ENCODE measurements at places on chromosomes 3 and 15. TPM values are rescaled to one million over a fixed set of nuclear protein-coding genes. Genes with fewer than 3 reads are reported as not detected.

- DNase-seq, result no peak
Measured at GRCh38 chr15:52698514-52698913, 19.3 kb upstream of the ATOSA start.

GRCh38 chr3:94115482-94115881 is 52.6 kb downstream of the NSUN3 start:
- peak; percentile 50 for DNase-seq

DNA sequence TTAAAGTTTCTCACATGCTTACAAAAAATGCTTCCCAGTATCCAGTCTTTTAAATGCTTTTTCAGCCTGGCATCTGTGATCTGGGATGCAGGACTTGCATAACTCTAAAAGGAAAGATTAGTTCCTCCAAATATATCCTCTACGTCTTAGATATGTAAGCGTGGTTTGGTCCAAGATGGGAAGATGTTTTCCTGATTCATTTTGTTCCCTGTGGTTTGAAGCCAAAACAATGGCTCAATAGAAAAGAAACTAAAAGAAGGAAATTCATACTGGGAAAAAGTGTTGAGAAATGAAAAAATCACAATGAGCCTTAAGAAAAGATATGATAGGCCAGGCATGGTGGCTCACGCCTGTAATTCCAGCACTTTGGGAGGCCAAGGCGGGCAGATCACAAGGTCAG is 1002.8 kb downstream of the NAALADL2 start:
- DNase-seq, result no peak

GRCh38 chr15:42955518-42955917 is 34.9 kb upstream of the TTBK2 start:
- DNase-seq, result no peak

DNA sequence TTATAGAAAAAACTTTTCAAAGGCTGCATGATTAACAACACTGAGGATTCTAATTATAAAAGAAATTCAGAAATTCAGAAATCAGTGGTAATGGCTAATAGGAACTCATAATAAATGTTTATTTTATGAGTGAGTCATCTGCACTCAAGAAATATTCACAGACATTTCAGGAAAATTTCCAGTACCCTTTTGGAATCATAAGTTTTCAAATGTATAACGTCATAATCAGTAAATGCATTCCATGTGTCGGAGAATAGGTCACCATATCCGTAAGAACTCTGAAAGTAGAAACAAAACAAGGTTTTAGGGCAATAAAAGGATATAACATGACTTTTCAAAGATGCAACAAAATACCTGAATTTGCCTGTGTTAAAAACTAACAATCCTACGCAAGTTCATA is 24.7 kb downstream of the EOGT start:
- DNase-seq, result no peak

- DNase-seq, result no peak
Measured at GRCh38 chr3:50572801-50573371, 3.6 kb downstream of the HEMK1 start.

DNA sequence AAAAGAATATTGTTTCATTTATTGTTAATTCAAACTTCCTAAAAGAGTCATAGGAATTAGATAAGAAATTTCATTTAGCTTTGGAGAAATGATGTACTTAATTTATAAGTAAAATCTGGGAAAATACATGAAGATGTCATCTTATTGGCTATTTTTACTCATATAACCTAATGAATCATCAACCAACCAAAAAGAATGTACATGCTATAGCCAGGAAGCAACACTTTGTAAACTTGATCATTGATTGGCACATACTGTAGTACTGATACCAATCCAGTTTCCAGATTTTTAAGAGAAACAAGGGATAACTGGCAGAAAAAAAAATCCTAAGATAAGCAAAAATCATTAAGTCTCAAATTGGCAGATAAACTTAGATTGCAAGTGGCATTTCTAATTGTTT is 207.9 kb upstream of the CDIN1 start:
- DNase-seq, result no peak

DNA sequence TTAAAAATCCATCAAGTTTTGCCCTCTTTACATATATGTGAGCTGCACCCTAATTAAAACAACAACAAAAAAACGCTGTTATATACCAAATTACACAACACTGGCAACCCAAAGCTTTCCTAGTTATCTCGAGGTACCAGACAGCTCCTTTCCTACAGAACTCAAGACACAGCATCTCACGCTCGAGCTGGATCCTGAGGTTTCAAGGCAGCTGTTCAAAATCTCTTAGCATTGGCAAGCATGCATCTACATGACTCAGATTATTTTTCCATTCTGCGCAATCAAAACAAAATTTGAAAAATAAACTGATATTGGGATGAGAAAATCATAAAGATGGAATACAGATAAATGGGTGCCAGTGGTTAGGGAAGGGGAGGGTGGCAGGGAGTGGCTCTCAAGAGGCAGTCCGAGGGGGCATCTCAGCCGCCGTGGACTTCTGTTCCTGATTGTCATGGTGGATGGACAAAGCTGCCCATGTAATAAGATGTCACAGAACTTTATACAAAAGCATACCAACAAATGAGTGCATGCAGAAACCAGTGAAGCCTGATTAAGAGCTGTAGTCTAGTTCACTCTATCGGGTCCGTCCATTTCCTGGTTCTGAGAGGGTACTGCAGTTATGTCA is 91.5 kb downstream of the ADAMTS17 start:
- no peak for DNase-seq

DNA sequence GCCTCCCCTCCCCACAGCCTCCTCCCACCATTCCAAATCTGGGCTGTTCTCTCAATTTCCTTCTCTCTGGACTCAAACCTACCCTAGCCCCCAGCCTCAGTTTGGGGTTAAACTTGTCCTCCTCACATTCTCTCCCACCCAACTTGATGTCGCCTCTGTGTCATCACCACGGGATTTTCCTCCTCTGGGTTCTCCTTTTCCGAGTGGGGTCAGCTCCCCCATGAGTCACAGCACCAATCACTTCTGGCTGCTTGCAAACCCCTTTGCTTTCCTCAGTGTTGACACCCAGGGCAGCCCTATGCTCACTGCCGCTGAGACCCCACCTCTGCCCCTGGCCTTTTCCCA is 451 bp downstream of the CCR5AS start:
- DNase-seq, result no peak

GRCh38 chr3:38267662-38268061 is 2.0 kb downstream of the SLC22A13 start:
- DNase-seq, result peak; percentile 37

DNA sequence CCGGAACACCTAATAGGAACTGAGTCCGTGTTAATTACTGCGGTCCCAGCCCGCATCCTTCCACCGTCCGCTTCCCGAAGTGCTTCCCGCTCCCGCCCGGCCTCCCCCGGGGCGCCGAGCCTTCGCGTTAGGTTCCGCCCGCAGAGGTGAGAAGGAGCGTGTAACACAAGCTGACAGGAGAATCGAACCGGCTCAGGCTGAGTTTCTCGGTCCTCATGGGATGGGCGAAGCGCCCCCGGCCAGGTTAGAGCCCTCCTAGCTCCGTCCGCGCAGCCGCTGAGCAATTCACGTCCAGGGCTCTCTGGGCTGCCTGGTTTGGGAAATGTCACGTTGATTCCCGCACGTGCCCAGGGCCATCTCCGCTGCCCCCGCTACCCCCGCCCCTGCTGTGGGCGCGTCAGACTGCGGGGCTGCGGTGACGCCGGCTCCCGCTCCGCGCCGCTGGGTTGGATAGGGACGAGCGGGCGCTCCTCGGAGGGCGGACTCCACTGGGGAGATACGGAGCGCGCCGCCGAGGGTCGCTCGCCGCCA is 954 bp downstream of the CLDN11 start:
- peak; percentile 74 for DNase-seq

- peak; percentile 28 for DNase-seq
Measured at GRCh38 chr15:58258501-58259292, 120.5 kb downstream of the AQP9 start.

DNA sequence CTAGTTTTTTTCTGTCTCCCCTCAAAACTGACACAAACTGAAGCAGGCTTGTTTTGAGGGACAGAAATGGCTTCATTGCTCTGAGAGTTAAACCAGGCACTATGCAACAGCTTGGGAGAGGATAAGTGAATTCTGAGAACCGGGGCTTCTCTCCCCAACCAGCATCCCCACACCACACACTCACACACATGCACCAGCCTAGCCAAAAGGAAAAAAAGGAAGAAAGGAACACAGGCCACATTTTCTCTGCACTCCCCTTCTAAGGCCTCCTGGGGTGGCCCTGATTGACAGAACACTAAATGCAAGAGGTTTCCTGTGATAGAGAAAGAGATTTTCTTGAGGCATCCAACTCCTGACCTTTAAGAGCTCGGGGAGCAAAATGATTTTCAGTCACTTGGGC is 177.5 kb downstream of the TLE3 start:
- no peak for DNase-seq

- DNase-seq, result peak; percentile 2
Measured at GRCh38 chr3:127254730-127255129, 33.1 kb downstream of the PRR20G start.

GRCh38 chr3:89867286-89867685 is 759.9 kb downstream of the EPHA3 start:
- DNase-seq, result no peak

DNA sequence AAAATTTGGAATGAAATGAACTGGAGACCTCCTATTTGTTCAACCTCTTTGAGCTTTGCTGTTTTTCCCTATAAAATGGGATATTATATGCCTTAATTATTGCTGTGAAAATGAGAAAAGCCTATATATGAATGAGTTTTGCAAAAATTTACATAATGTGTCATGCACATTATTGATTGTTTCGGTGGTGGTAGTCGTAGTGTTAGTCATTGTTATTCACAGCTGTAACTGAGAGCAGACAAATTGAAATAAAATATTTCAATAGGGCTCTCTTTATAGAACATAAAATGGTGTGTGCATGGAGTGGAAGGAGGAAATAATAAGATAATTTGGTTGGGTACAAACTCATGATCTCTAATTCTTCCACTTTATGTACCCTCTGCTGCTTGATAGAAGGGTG is 153.7 kb upstream of the GADL1 start:
- DNase-seq, result no peak

GRCh38 chr3:15556512-15556911 is 35.0 kb upstream of the COLQ start:
- no peak for DNase-seq

DNA sequence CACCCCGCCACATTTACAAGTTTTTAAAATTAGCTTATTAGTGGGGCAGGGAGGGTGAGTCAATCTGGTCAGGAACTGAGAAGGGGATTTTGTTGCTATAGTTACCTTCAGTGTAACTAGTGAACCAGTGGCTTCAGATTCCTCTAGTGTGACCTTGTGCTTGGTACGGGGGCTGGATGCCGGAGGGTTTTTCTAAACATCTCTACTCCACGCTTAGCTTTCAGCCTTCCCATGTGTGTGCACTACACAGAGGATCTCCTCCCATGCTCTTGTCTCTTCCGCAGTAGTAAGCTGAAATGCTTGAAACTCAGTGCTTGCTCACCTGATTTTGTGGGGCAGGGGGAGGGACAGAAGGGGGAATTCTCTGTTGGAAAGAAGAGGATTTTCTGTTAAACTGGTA is 67.9 kb upstream of the AKAP13 start:
- DNase-seq, result peak; percentile 14

DNA sequence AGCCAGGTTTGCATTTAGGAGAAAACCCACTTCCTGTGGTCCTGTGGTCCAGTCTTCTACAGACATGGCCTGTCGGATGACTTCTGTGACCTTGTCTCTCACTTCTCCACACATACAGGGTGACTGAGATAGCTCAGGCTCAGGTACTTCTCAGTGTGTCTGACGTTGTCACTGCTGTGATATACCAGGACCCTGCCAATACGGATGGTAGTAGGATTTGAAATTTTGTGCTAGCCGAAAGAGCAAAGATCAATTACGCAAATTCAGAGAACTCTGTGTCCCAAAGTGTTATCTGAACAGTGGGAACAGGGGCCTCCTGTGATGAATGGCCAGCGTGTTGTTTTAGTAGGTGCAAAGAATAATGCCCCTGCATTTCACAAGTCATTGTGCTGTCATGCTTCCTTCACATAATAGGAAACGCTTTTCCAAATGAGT is 128.9 kb downstream of the MCTP2 start:
- no peak for DNase-seq

GRCh38 chr3:162938083-162938482 is 1441.5 kb downstream of the OTOL1 start:
- no peak for DNase-seq

DNA sequence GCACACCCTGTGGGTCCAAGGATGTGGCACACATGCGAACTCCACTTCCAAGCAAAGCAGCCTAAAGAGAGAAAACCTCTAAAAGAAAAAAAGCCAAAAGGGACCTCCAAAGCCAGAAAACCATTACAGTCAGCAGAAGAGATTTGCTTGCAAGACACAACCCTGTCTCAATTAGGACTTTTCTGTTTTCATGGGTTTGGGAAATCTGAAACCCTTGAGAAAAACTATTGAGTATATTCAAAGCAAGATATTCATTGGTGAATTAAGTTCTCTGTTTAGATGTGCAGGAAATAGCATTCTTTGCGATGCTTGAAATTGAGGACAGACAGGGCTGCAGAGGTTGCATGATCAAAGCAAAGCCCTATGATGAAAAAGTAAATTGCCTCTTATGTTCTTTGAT is 10.2 kb upstream of the LDHAL6B start:
- DNase-seq, result no peak

GRCh38 chr3:37770336-37770735 is 91.3 kb upstream of the CTDSPL start:
- no peak for DNase-seq

DNA sequence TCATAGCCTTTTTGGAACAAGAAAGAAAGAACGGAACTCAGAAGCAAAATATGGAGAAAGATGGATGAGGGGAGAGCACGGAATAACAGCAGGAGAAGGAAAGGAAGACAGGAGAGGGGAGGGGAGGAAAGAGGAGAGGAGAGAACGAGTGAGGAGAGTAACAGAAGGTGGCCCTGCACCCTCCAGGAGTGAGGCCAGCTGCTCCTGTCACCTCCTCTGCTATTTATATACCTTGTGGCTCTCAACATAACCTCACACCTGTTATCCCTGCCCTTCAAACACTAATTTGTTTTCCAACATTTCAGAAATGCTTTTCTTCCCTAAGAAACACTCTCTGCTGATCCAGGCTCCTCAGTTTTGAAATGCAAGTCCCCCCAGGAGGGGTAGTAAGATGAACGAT is 53.4 kb upstream of the ATP2B2 start:
- no peak for DNase-seq

- DNase-seq, result peak; percentile 52
Measured at GRCh38 chr3:32384938-32385337, 6.7 kb upstream of the CMTM7 start.

DNA sequence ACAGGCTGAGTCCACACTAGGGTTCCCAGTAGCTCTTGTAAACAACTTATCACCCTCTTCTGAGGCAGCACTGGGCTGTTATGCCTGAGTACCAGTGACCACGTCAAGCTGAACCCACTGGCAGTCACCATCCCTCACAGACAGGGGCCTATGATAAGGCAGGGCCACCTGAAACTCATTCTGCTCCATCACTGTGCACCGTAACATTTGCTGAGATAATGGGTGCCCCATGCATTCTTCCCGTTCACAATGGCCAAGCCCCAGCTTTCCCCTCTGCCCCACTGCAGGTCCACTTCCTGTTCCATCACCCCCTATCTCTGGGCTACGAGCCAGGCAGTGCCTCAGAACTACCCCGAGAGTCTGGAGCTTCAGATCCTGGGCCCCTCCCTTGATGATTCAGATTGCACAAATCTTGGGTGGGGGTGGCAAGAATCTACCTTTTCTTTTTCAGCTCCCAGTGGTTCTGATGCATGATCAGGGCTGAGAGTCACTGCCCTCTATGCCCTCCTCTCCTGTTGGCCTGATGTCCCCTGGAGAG is 158.0 kb downstream of the RAB11A start:
- no peak for DNase-seq

Gene GABRA5
- 15.5 TPM for total RNA-seq

Gene ADCY5
- total RNA-seq, result 10.2 TPM

Gene SLC9C1
- total RNA-seq, result 0.97 TPM

Gene FGD5
- total RNA-seq, result 12.2 TPM

Gene CFAP92
- 1.6 TPM for total RNA-seq

Gene IQCF5
- not detected for total RNA-seq

Gene SLC6A20
- total RNA-seq, result 0.14 TPM

Gene ZNF501
- total RNA-seq, result 6.6 TPM
